ENCODE measurements at places on chromosomes 6 and 20.

GRCh38 chr6:132972971-132973370 lies 158.6 kb downstream of the RPS12 start:
- H3K4me3 ChIP-seq: no peak overlapping the region
- no peak for DNase-seq
- H3K27ac ChIP-seq: no peak overlapping the region
- no peaks in the 10 kb centered on the region for H3K27me3 ChIP-seq
- H3K4me1 ChIP-seq: no peaks in the 10 kb centered on the region
- no peaks in the 10 kb centered on the region for H3K36me3 ChIP-seq

DNA sequence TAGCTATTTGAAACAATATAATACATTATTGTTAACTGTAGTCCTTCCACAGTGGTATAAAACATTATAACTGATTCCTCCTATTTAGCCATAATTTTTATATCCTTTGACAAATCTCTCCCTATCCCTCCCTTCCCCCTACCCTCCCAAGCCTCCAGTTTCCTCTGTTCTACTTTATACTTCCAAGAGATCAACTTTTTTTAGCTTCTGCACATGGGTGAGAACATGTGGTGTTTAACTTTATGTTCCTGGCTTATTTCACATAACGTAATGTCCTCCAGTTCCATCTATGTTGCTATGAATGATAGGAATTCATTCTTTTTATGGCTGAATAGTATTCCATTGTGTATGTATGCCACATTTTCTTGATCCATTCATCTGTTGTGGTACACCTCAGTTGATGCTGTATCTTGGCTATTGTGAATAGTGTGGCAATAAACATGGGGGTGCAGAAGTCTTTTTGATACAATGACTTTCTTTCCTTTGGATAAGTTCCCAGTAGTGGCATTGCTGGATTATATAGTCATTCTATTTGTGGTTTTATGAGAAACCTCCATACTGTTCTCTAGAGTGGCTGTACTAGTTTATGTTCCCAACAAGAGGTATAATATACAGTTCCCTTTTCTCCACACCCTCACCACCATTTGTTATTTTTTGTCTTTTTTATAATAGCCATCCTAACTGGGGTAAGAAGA lies 205.0 kb downstream of the KCNQ5 start:
- H3K4me3 ChIP-seq: no peak overlapping the region
- H3K36me3 ChIP-seq: no peaks in the 10 kb centered on the region
- no peak overlapping the region for H3K27ac ChIP-seq
- H3K4me1 ChIP-seq: no peaks in the 10 kb centered on the region
- DNase-seq: no peak
- no peaks in the 10 kb centered on the region for H3K27me3 ChIP-seq

- H3K4me1 ChIP-seq: no peaks in the 10 kb centered on the region
- no peak overlapping the region for H3K27ac ChIP-seq
These were observed 103.1 kb upstream of the ESR1 start for GRCh38 chr6:151704383-151704782.

GRCh38 chr20:549722-550496 lies 6.3 kb upstream of the CSNK2A1 start:
- H3K27ac ChIP-seq: no peak overlapping the region
- H3K4me3 ChIP-seq: no peak overlapping the region
- DNase-seq: no peak
- no peaks in the 10 kb centered on the region for H3K4me1 ChIP-seq
- H3K36me3 ChIP-seq: no peaks in the 10 kb centered on the region

DNA sequence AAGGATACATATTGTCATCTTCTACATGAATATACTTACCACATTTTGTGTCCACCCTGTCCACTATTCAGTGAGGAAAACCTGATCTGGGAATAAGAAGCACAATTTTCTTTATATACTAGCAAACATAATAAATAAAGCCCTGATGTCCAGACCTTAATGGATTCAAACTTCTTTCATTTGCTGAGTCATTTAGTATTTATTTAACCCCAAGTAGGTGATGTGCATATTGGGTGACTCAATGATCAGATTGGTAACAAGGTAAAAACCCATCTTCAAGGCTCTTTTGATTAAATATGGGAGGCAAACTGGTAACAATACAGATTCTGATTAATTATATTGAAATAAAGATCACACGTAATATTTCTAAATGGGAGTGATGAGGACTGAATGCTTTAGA lies 1159.8 kb upstream of the EYS start:
- no peaks in the 10 kb centered on the region for H3K27me3 ChIP-seq
- no peak for DNase-seq
- no peaks in the 10 kb centered on the region for H3K36me3 ChIP-seq
- no peak overlapping the region for H3K4me3 ChIP-seq
- no peak overlapping the region for H3K27ac ChIP-seq

DNA sequence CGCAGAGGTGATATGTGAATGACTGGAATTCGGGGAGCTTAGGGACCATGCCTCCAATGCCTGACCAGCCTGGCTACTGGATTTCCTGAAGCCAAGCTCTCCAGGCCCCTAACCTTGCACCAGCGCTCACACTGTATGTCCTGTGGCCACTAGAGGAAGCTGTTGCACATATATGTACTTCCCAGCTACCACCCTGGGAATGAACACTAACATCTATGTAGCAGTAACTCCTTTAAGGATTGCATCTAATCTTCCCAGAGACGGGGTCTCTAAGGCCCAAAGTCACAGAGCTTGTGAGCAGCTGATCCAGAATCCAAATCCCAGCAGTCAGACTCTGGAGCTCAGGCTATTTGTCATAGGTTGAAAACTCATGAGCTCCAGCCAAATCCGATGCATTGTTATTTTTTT lies 20.4 kb upstream of the BPIFB1 start:
- no peak overlapping the region for H3K4me3 ChIP-seq
- no peaks in the 10 kb centered on the region for H3K36me3 ChIP-seq
- no peak overlapping the region for H3K27ac ChIP-seq
- H3K27me3 ChIP-seq: no peaks in the 10 kb centered on the region

- H3K4me3 ChIP-seq: peak overlapping the region; percentile 87
- peaks cover 7% of the 10 kb centered on the region for H3K4me1 ChIP-seq
- peak overlapping the region; percentile 88 for H3K27ac ChIP-seq
These were observed 4.0 kb downstream of the HSPA1B start for GRCh38 chr6:31831350-31832215.

All from breast epithelium (tissue), 4 donors.